Astrocyte of the hippocampus (primary cell): ENCODE measurements at places on chromosomes 16 and 17.

- no peak for DNase-seq
These were observed 190.2 kb upstream of the TNRC6C start for GRCh38 chr17:77768248-77768852.

DNA sequence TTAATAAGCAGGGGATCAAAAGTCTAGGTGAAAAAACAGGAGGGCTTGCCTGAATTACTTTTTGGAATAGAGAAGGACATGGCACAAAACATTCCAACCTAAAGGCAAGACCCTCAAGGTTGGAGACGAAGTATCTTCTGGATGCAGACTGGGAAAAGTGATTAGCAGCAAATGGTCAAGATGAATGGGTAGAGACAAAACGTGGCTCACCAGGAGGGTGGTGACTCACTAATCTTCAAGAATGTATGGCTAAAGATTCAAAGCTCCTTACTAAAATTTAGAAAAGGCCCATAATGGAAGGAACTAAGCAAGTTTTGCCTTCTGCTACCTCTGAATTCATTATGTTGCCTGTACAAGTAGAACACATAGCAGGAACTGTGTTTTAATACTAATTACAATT lies 469.5 kb upstream of the RBFOX1 start:
- DNase-seq, result no peak

DNA sequence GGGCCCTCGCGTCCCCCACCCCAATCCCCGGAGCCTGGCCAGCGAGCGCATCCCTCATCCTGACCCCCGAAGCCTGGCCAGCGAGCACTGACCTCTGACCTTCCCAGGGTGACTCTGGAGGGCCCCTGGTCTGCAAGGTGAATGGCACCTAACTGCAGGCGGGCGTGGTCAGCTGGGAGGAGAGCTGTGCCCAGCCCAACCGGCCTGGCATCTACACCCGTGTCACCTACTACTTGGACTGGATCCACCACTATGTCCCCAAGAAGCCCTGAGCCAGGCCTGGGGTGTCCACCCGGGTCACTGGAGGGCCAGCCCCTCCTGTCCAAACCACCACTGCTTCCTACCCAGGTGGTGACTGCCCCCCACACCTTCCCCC lies 2.3 kb downstream of the TPSD1 start:
- no peak for DNase-seq

DNA sequence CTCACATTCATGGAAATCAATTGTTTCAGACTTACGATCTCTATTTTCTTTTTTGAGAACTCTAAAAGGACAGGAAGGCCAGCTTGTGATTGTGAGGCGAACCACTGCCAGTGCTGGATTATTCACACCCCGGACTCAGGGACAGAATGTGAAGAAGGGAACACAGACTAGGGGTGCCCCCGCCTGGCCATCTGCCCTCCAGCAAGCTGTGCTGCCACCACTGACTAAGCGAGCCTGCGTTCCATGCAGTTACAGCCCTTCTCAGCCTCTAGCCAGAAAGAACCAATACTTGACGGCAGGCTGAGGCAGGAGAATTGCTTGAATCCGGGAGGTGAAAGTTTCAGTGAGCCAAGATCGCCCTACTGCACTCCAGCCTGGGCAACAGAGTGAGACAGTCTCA lies 2.8 kb downstream of the HAGH start:
- DNase-seq, result peak; percentile 68

DNA sequence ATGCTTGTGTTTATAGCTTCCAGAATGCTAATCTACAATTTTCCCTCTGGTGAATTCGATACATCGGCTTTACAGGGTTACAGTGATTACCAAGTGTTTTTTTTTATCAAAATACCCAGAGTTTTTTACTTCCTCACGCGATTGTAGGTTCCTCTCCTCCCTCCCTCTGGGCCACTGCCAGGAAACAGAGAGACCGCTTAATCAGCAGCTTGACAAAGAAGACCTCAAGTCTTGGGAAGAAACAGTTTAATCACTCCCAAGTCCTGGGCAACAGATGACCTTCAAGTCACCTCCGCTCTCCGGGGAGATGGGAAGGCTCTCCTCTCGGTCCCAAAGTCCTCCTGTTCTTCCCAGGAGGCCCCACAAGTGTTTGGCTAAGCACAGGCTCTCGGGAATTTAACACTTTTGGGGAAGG lies 23.5 kb downstream of the SMTNL2 start:
- peak; percentile 83 for DNase-seq

DNA sequence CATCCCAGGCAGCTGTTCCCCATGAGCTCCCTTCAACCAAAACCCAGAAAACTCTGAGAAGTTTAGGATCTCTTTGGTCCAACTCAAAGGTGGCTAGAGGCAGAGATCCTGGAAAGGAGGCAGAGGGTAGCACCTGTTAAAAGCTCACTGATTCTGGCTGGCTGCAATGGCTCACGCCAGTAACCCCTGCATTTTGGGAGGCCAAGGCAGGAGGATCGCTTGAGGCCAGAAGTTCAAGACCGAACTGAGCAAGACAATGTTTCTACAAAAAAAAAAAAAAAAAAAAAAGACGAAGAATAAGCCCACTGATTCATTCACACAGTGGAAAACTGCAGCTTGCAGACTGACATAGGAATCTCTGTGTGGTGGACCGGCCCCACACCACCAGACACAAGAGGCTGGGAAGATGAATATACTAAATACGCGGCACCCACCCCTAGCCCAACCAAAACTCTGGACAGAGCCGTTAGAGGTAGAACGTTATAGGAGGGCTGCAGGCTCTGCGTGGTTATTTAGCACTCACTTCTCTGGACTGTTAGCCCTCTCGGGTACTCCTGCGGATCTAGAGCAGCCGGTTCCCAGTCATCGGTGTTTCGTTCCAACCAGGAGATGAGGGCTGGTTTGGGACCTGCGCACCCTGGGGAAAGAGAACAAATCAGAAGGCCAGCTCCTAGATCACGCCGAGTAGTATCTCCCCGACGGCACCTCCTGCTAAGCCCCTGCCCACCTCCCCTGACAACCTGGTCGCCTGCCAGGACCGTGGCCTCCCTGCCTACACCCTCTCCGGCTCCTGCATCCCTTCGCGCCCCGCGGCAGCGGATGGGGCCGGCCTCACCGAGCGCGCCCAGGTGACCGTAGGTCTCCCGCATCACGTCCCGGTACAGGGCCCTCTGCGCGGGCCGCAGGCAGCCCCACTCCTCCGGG lies 925 bp downstream of the ZNF689 start:
- DNase-seq, result peak; percentile 78

- no peak for DNase-seq
These were observed 5.0 kb downstream of the CDH16 start for GRCh38 chr16:66913711-66914110.

GRCh38 chr16:74627506-74628220 lies 20.7 kb upstream of the GLG1 start:
- peak; percentile 33 for DNase-seq

GRCh38 chr17:42685831-42686230 lies 3.5 kb downstream of the CNTNAP1 start:
- DNase-seq, result no peak

DNA sequence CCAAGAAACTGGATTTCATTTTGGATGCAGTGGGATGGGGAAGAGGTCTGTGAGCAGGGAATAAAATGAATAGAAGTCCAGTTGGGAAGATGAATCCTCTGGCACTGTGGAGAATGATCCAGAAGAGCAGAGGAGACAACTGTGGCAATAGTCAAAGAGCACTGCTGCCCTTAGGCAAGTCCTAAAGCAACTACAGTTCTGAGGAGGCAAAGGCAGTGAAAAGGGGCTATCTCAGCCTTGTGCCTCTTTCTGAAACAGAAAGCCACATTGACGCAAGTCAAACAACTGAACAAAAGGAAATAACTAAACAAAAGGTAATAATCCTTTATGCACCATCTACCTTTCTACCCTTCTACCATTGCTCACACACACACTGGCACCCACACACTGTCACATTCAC lies 238.0 kb upstream of the AXIN2 start:
- DNase-seq, result no peak

DNA sequence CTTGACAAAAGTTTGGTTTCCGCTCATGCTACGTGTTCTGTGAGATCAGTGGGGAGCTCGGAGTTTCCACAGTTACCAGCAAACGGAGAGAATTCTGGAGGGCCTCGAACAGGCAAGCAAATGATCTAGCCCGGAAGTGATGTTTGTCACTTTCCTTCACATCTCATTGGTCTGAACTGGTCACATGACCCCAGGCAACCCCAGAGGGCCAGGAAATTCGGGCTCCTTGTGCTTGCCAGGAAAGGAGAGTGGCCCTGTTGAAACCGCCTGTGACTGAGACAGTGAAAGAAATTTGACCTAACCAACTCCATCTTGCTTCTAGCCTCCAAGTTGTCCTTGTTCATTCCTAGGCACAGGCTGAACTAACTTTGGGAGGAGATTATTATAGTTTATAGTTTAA lies 23.0 kb downstream of the SPPL2C start:
- DNase-seq, result no peak

- peak; percentile 83 for DNase-seq
These were observed 181.9 kb downstream of the SNX29 start for GRCh38 chr16:12158428-12158827.

- DNase-seq, result no peak
These were observed 1.3 kb upstream of the CCL15 start for GRCh38 chr17:36002631-36003030.

DNA sequence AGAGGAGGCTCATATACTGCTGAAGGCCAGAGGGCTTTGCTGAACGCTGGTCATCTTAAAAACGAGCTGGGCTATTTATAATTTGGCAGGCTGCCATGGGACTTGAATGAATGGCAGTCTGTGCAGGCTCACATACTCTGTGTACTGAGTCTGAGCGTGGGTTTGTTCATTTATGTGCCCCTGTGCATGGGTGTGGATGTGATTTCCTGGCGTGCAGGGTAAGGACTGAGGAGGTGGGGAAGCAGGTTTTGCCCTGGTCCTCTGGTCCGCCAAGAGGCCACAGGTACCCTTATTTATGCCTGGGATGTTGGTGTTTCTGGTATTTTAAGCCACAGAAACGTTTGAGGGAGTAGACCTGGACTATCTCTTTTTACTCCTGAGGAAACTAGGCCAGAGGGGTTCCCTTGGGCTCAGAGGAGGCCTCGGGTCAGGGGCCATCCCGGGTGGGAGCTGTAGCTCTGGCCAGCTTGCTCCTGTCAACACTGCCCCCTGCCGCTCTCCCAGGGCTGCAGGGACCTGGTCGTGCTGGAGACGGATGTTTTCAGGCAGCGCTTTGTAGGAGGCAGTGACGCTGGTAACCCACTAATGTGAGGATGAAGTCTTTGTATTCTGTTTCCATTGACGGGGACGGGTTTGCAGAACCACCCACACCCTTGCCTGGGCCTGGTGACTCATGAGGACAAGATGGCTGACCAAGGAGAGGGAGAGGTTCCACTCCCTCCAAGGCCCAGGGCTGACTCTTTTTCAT lies 184.4 kb downstream of the MSI2 start:
- peak; percentile 95 for DNase-seq

DNA sequence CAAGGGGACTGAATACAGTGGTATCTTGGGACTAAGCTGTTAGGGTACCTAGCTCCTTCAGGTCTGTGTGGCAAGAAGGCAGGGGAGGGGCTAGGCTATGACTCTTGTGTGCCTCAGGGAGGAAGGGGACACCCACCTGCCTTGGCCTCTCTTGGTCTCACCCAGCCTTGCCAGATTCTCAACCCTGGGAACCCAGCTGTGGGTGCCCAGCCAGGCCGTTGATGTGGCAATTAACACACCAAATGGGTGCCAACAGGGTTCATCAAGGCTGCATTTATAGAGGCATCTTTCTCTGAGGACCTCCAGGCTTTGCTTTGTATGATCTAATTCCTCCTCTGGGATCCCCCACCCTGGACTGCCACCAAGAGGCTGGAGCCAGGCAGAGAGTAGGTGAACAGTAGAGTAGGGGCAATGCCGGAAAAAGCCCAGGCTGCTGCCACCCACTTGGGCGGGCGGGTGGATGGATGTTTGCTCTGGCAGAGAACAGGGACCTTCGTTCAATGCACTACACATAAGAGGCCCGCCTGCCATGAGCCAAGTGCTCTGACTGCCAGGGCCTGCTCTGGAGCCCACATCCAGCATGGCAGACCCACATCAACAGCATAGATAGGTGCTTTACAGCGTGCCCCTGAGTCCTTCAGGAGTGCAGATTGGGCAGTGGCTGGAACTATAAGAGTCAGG lies 3.2 kb upstream of the ASB16 start:
- no peak for DNase-seq

GRCh38 chr16:85362443-85362842 lies 250.2 kb upstream of the CIBAR2 start:
- no peak for DNase-seq

DNA sequence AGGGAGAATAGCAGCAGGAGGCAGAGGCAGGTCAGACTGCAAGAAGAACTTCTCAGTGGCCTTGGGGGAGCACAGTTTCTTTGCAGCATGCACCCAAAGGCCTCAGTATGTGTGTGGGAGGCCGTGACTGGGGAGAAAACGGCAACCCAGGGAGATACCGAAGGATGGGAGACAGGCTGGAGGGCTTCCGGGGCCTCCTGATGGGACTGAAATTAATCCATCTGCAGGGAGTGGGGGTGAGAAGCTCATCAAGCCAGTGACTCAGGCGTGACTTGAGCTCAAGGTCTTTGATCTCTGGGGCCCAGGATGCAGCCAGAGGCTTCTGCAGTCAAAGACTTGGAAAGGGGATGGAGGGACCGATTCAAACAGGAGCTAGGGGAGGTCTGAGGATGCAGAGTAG lies 5.1 kb upstream of the C17orf113 start:
- no peak for DNase-seq

GRCh38 chr17:6422654-6423241 lies 12.2 kb downstream of the AIPL1 start:
- DNase-seq, result no peak

GRCh38 chr16:53893731-53894435 lies 189.9 kb downstream of the FTO start:
- DNase-seq, result peak; percentile 53

DNA sequence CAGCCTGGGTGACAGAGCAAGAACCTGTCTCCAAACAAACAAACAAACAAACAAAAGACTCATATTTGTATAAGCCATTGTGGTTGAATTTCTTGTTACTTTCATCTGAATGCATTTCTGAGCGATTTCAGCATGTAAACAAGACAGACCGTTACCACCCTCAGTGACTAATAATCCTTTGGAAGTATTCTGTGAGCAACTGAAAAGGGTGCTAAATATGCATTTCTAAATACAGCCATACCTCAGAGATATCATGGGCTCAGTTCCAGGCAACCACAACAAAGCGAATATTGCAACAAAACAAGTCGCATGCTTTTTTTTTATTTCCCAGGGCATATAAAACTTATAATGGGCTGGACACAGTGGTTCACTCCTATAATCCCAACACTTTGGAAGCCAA lies 109.0 kb downstream of the USP31 start:
- DNase-seq, result peak; percentile 6

- DNase-seq, result peak; percentile 95
These were observed 37.5 kb downstream of the ERCC4 start for GRCh38 chr16:13957197-13958078.

DNA sequence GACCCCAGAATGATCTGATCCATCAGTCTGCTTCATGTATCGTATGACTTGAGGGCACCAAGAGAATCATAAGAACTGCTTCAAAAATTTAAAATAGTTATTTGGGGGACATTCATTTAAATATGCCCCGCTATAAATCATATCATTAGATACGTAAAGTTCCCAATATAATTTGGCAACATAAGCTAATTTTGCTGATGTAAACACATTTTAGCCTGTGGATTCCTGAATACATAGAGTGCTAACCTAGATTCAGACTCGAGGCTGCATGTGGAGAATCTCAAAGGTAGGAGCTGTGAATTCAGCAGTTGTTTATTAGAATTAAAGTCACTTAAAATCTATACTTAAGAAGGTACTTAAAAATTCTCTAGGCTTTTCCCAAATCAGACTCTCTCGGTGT lies 24.9 kb downstream of the ANKFN1 start:
- DNase-seq, result no peak
